ENCODE measurements at places on chromosomes 5 and 9.

DNA sequence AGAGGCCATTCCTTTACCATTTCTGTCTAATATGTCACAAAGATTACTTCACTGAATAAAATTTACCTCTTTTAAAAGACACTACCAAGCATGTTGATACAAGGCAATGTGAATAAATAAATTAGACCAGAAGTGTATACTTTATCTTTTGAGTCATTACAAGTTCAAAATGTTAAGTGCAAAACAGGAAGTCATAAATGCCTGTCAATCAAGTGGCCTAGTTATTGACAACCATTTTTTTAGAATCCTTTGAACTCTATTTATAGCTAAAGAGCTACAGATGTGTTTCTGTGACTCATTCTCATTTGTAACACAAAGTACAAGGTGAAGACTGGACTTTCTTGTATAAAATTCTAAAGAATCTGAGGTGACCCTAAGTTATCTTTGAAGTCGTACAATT is 602.7 kb upstream of the SEMA6A start:
- DNase-seq, result no peak

GRCh38 chr9:126438741-126439401 is 112.2 kb downstream of the MVB12B start:
- DNase-seq, result no peak

DNA sequence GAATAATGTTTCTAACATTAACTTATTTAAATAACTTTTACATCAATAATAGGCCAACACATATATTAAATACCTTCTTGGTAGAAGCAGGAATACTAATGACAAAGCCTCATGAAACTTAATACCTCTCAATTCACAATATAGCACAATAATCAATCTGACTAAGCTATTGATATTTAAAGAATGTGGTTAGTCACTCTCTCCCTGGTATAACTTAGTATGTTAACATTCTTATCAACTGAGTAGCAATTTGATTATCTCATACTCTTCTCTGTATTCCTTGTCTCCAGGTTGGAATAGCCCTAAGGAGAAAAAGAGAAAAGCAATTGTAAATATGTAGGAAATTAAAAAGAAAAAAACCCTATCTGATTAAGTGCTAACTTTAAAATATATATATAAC is 4.9 kb upstream of the PGGT1B start:
- no peak for DNase-seq

DNA sequence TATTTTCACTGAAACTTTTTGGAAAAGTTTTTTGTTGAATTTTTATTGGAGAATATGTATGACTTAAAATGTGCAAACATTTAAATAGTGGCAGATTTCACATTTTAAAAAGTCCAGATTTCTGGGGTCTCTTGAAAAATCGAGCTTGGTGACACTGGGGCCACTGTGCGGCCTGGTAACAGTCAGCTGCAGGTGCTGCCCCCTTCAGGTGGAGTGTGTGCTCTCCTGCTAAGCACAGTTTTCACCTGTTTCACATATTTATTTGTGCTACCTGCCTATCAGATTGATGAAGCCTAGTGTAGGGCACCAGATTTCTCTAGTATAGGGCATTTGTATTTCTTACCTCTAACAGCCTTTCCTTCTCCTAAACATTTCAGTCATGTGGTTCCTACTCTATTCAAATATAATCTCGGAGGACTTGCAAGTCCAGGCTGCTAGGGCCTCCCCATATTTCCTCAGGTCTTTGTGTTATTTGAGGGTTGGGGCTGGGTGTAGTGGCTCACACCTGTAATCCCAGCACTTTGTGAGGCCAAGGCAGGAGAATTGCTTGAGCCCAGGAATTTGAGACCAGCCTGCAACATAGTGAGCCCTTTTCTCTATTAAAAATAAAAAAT is 95.8 kb upstream of the KLF9 start:
- DNase-seq, result no peak

DNA sequence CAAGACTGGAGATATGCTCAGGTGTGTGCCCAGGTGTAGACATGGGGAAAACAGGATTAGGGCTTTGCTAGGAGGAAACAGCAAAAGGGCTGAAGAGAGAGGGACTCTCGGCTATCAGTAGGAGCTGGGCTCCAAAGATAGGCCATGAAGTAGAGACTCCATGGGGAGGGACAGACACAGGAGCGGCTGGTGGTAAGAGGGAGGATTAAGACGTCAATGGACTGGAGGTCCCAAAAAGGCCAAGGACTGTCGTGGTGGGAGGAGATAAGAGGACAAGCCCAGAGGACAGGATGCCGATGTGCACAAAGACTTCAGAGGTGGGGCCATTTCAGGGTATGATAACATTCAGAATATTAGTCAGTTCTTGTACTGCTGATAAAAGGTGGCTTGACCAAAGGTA is 93.1 kb downstream of the SAXO1 start:
- no peak for DNase-seq

- DNase-seq, result no peak
These were observed 11.7 kb downstream of the S1PR3 start for GRCh38 chr9:89002987-89003386.

DNA sequence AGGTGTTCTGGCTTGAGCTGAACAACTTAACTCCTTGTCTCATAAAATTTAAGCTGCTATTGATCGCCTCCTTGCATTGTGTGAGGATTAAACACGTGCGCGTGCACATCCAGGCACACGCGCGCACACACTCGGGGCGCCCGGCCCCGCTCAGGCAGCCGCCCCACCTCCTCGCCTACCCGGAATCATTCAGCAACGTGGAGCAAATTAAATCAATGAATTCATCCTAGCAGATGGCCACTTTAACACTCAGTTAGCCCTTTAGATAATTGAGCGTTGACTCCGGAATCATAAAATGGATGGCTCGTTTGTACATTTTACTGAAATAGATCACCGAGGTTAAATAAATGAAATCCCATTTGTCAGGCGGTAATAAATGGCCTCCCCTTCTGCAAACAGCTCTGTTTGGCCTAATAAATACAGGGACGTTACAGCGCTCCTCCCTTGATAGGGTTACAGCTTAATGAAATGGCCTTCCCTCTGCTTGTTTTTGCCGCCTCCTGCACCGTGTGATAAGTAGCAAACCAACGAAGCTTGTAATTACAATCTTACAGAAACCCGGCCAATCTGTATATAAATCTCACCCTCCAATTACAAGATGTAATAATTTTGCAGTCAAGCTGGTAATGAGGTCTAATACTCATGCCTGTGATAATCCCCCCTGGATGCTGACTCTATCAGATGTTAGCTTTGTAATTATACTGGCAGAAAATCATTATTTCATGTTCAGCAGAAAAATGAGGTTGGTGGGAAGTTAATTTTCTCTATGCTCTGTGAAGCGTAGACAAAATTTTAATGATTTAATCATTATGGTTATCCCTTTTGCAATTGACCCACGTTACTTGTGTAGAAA is 229.7 kb upstream of the IRX4 start:
- DNase-seq, result no peak

DNA sequence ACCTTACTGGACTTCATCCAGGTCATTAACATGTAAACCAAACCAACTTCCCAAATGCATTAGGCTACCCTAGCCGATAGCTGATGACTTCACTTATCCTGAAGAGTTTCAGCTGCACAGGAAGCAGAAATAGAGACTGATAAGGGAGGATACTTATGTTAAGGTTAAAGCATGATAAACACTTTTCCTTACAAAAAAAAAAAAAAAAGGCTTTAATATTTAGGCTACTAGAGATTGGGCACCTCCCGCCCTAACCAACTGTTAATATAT is 1.6 kb upstream of the MEF2C start:
- no peak for DNase-seq

DNA sequence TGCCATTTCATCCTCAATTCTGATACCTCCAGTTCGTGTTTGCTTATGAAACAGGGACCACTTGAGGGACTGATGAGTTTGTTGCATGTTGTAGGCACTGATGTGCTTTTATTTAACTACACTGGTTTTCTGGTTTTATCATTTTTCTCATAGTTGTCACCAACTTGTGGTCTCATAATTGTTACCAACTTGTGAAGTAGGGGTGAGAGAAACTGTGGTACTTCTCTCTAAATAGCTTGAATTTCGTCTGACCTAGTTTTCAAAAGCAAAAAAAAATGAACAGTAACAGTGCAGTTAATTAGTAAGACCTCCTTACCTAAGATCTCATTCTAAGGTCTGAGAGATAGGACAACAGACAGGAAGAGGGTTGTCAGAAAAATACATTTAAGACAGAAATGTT is 78.0 kb downstream of the ANXA2R start:
- no peak for DNase-seq

DNA sequence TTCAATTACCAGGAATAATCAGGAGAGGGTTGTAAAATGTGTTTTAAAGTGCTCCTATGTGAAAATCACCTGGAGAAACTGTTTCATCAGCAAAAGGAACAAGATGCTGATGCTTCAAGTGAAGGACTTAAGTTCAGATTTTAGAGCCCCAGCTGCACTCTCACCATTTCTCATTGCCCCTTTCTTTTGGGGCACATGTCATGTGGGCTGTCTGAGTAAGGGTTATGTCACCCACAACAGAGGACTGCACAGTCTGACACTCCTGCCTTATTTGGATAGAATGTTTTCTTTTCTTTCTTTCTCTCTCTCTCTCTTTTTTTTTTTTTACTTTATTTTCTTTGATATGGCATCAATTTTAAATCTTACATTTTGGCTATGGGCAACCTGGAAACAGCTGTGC is 204.1 kb upstream of the EFNA5 start:
- DNase-seq, result no peak

DNA sequence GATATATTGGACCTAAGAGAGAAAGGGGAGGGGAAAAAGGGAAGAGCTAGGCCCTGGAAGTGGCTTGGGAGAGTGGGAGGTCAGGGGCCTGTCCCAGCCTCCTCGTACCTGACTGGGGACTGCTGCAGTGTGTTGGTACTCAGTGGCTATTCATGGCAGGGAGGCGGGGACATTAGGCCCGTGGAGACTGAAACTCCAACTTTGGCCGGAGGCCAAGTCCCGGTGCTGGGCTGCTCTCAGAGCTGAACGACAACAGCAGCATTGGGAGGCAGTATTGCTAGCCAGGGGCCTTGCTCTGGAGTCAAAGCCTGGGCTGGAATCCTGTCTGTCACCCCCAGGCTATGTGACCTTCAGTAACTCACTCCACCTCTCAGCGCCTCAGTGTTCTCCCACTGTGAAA is 37.8 kb downstream of the NEURL1B start:
- DNase-seq, result no peak

GRCh38 chr9:116020146-116020545 is 133.4 kb upstream of the PAPPA start:
- DNase-seq, result no peak

DNA sequence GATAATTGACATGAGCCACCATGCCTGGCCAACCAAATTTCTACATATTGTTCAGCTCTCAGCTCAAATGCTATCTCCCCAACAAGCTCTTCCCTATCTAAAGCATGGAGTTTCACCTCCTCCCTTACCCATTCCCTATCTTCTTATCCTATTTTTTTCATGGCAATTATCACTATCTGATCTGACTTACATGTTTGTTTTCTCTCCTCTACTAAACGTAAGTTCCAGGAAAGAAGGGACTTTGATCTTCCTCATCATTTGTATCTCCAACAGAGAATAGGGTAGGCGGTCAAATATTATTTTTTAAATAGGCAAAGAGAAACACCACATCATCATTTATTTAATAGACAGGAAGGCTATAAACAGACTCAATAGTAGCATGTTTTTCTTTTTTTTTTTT is 130.2 kb downstream of the DCP2 start:
- DNase-seq, result no peak

DNA sequence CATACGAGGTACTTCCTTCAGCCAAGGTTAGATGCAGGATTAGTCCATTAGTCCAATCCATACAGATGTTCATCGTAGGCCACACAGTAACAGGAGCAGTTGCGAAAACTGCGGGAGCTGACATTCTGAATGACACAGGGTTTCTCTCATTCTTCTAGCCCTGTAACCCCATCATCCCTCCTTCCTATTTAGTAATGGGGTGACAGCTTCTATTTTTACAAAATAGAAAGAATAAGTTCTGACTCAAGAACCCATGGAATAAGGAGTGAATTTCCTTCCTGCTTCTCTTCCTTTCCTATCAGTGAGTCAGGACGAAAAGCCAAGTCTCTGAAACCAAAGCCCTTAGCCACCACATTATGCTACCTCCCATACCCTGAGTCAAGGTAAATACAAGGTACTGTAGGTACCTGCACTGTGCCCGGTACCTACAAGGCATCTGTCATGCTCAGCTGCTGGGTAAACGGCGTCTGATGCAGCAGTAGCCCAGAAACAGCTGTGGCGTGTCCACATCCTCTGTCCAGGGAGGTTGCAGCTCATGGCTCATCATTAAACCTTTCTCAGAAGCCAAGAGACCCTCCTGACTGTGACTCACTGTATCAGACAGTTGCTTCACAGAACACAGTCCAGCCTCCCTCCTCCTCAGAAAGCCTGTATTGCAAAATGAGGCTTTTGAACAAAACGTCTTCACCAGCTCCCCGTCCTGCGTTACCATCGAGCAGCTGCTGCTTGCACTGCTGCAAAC is 84.2 kb downstream of the ESM1 start:
- DNase-seq, result no peak

DNA sequence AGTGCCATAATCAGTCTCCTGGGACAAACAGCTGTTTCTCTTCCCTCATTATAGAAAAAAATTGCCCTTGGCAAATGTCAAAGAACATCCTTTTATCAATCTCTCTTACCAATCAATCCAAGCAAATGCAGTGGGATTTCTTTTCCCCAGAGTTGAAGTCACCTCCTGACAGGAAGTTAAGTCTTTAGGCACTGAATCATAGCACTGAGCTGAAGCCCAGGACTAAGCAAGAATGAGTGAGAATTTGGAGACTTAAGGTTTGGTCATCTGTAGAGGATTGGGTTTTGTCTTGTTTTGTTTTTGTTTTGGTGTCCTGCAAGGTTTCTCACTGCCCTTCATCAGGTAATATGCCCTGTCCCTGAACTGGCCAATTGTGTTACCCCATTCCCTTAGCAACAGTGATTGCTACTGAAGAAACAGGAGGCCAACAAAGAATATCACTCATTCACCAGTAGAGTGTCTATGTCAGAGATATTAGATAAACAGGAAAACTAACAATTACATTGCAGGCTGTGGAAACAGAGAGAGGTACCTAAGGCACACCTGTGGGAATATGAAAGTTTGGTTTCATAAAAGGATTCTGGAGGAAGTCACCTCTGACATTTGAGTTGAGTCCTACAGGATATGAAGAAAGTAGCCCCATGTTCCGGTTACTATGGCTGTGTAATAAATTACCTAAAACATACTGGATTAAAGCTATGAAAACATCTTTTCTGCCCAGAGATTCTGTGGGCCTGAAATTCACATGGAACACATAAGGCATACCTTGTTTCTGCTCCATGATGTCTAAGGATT is 4.5 kb upstream of the FXN start:
- no peak for DNase-seq

DNA sequence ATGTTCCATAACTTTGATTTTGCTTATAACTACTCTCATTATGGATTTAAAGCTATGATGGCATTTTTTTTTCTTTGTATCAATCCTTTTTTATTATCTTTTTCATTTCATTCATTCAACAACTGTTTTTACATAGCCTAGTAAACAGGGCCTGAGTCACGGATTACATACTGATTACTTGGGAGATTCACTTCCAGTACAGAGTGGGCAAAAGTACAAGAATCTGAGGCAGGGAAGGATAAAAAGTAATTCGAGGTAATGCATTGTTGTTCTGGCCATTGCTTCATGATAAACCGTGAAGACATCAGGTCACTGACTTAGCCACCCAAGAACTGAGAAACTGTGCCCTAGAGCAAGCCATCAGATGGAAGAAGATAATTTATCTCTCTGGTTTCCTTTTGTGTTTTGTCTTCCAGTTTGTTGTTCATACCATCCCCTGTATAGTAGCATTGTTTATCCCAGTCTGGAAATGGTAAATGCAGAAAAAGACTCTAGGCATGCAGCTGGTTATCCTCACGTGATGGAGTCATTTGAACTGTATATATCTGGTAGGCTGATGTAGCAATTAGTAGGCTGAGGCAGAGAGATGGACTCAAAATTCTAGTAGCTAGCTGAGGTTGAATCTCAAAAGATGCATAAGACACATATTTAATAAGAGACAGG is 145.6 kb downstream of the CNTLN start:
- no peak for DNase-seq
